Breast epithelium (tissue), 4 donors: ENCODE measurements at places on chromosomes 6 and 20. TPM values are rescaled to one million over a fixed set of nuclear protein-coding genes. Genes with fewer than 3 reads are reported as not detected.

The PRDM13 gene
- total RNA-seq, result not detected

The HLA-DQA1 gene
- total RNA-seq, result 19.2 TPM

The RBBP8NL gene
- 2.0 TPM for total RNA-seq

The BIRC7 gene
- total RNA-seq, result 1.2 TPM

The CTCFL gene
- total RNA-seq, result not detected

The HLA-DRA gene
- 259 TPM for total RNA-seq

The RIPPLY2 gene
- total RNA-seq, result not detected

GRCh38 chr6:73377225-73377624 is 7.5 kb upstream of the OOEP start:
- DNase-seq, result no peak

GRCh38 chr6:2485116-2485515 is 239.7 kb upstream of the GMDS start:
- DNase-seq, result no peak

DNA sequence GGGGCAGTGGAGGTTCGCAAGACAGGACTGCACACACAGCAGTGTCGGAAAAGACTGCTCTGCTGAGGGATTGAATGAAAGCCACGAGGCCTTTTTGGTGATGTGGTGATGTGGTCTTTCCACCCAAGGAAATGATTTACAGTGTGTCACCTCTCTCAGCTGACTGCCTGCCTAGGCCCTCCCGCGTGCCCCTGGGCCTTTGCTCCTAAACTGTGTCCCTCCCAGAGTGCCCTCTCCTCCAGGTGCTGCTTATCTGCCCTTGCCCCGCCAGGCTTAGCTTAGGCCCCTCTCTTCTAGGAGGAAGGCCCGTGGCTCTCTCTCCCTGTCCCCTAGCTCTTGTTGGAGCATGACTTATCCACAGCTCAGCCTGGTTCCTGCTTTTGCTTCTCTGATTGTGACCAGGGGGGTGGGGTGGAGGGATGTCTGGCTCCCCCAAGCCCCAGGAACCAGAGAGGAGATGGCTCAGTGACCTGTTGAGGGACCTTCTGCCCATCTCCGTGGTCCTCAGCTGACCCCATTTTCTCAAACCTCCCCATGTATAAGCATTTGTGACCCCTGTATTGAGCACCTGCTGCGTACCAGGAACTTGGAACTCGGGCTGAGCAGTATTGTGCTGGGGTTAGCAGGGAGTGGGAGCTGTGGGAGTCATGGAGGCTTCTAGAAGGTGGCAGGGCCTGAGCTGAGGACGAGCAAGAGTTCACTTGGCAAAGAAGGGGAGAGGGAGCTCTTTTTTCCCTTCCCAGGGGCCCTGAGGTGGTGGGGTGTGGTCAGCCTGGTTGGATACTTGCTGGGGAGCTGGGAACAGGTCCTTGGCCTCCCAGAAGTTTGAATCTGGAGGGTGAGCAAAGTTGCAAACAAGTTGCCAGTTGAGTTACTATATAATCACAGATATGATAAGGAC is 2.2 kb downstream of the SRC start:
- no peak for DNase-seq

The COL9A3 gene
- total RNA-seq, result 0.16 TPM

The GMEB2 gene
- 6.6 TPM for total RNA-seq

DNA sequence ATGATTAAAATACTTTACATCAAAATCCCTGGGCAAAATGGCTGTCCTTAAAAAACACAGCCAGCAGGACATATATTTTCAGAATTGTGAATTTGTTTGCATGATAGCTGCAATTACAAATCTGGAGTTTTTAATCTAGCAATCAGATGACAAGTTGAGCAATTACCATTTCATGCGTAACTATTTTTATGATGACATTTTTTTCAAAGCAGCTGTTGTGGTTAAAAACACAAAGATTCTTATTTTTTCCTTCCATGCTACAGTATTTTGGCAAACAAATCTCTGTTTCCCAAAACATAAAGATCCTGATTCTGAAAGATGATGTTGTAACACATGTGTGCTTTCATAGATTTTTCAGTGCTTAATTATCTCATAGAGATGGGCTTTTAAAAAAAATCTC is 90.2 kb downstream of the PHACTR1 start:
- DNase-seq, result no peak

DNA sequence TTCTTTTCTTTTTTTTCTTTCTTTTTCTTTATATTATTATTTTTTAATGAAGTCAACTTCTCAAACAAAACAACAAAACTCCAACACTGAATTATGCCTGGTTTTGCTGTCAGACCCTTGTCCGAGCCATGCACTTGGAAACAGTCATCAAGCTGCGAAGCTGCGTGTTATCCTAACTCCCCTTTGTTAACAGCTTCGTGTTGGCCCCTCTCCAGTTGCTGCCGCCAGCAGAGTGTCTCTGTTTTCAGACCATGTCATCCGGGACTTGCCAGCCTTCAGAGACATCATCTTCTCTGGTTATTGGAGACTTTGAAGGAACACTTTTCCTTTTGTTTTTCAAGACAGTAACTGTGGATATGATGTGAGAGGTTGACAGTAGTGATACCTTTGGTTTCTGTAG is 83.1 kb downstream of the TRMT11 start:
- DNase-seq, result no peak

- DNase-seq, result no peak
These were observed 492.5 kb upstream of the FLRT3 start for GRCh38 chr20:14829906-14830305.

The BNIP5 gene
- not detected for total RNA-seq

The SNPH gene
- 3.5 TPM for total RNA-seq

GRCh38 chr6:141851063-141851462 is 281.7 kb upstream of the GJE1 start:
- DNase-seq, result no peak

GRCh38 chr6:141562186-141562811 is 570.4 kb upstream of the GJE1 start:
- DNase-seq, result no peak

The NHLRC1 gene
- 3.2 TPM for total RNA-seq

DNA sequence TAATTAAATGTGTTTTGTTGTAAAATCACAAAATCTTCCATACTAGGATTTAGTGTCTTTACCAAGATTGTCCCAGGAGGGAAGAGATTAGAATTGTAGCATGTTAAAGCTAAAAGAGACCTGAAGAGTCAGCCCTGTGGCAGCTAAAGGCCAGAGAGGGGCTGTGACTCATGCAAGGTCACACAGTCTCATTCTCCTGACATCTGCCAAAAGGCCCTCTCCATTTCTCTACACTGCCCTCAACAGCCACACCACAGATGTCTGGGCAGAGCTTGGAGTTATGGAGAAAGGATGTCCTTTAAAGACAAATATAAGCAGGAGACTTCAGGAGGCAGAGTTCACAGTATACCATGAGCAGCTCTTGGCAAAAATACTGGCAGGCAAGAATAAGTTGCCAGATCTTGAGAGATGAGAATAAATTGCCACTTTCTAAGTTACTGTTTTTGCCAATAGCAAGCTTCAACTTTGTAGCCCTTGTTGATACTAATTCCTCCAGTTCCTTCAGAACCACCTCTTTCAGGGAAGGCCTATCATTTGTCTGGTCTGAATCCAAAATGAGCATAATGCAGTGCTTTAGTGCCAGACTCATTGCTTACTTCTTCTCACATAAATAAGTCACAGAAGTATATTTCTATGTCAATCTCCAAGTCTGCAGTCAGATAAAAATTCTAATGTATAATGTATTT is 41.7 kb downstream of the AKIRIN2 start:
- no peak for DNase-seq

The TFAP2B gene
- under 0.01 TPM for total RNA-seq

DNA sequence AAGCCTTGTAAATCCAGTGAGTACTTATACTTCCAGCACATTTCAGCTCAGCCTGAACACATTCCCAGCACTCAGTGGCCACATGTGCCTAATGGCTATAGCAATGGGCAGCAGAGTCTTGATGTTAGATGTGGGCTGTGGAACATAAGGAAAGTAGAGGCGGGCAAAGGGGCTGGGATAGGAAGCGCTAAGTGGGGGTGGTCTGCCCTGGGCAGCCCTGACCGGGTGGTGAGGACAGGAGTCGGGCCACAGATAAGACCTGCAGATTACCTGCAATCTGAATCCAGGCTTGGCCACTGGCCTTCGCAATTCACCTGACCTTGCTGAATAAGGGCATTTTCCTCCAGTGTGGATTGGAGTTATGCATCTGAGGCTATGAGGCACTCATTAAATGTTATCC is 11.1 kb upstream of the HMGA1 start:
- no peak for DNase-seq

The PRICKLE4 gene
- 0.80 TPM for total RNA-seq

DNA sequence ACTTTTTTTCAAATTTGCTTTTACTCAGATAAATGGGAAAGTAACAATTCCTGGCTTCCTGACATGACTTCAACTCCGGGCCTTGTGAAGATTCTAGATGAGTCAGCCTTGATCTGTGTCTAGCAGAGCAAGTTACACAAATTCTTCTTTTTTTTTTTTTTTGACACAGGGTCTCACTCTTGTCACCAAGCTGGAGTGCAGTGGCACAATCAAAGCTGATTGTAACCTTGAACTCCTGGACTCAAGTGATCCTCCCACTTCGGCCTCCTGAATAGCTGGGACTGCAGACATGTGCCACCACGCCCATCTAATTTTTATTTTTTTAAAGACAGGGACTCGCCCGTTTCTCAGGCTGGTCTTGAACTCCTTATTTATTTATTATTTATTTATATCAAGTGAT is 7.3 kb upstream of the ARHGAP18 start:
- no peak for DNase-seq

The OR12D3 gene
- not detected for total RNA-seq

DNA sequence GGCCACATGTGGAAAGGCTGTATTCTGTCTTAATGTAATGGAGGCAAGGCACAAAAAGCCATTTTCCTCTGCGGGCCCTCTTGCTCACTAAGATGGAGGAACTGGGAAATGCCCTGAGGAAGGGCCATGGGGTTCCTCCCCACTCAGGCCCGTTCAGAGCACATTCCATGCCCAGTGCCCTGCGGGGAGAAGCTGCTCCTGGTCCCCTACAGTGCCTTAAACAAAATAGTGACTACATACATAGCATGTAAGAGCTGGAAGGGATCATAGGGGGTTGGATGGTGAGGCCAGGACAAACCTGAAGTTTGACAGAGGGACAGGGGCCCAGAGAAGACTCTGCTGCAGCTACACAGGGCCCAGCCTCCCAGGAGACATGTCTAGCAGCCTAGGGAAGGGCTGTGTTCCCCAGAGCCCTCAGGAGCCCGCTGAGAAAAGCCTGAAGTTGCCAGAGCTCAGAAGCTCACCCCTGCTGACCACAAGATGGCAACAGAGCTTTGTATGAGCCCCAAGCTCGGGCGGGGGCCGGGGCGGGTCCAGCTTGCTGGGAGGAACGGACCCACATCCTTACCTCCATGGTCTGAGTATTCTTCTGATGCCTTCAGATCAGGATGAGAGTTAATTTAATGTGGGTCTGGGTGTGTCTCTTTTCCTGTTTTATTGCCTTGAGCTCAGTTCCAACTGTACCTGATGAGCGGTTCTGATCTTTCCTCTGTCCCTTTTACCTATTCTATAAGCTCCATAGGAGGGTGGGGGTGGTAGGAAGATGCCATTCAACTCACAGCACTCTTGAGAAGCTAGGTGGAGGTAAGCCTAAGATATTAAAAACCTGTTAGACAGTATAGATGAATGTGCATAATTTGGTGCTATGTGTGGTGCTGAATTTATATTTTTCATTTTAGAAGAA is 242.9 kb downstream of the CDC5L start:
- DNase-seq, result no peak

The ZBTB9 gene
- 3.6 TPM for total RNA-seq

The OOEP gene
- 0.33 TPM for total RNA-seq

GRCh38 chr20:51460569-51461265 is 81.8 kb downstream of the NFATC2 start:
- no peak for DNase-seq

DNA sequence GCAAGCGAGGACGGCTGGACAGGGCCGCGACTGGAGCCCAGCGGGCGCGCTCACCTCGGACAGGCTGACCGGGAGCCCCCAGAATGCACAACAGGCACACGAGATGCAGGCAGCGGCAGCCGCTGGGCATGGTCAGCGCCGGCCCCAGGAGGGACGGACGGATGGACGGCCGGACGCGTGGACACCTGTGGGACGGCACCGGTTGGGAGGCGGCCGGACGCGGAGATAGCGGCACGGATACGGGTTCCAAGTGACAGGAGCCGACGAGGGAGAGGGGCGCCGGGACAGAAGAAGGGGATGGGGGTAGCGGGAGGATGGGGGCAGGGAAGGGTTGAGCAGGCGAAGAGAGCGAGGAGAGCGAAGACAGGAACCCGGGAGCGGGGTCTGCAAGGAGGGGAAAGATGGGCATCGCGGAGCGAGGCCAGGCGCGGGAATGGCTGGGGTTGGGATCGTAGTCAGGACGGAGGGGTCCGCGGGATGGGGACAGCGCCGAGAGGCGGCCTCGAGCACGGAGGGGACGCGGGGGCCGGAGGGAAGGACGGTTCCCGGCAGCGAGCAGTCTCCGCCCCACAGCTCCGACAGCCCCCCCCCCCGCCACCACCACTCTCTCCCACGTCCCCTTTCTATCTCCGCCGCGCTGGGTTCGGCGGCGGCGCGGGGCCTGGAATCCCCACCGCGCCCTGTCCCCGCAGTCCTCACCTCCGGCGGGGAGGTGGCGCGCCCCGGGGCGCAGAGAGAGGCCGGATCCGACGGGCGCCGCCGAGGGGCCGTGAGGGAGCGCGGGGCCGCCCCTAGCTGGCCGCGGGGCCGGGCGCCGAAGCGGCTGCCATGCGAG is 435 bp downstream of the DLK2 start:
- DNase-seq, result no peak

GRCh38 chr20:21026951-21027350 is 79.2 kb downstream of the LINC00237 start:
- no peak for DNase-seq

DNA sequence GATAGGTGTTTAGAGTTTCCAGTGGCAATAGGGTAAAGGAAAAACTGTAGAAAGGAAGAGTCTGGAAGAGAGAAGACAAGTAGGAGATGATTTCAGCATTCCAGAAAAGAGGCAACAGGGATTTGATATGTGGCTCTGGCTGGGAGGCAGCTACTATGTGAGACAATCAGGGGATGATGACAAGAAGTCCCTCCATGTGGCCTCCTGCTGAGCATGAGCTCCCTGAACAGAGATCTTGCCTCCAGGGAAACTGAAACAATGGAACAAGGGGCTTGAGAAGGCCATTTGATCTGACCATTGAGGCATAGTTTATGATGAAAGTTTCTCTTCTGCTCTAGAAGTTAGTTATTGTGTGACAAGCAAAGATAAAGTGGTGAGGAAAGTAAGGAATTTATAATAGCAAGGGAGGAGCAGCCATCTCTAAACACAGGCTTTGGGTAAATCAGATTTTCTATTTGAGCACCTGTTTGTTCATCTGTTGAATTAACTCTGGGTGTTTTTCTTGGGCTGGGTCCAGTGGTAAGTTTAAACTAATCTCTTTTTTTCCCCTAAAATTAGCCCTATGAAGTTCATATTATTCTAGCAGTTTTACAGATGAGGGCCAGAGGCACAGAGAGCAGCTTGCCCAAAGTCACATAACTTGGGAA is 3.0 kb upstream of the GPX5 start:
- no peak for DNase-seq

The KHDC1 gene
- total RNA-seq, result 0.66 TPM

- DNase-seq, result no peak
These were observed 115.3 kb upstream of the ID4 start for GRCh38 chr6:19721766-19722377.

GRCh38 chr6:136544326-136544725 is 5.9 kb downstream of the MAP7 start:
- no peak for DNase-seq
